ENCODE measurements at places on chromosomes 7 and 10.

DNA sequence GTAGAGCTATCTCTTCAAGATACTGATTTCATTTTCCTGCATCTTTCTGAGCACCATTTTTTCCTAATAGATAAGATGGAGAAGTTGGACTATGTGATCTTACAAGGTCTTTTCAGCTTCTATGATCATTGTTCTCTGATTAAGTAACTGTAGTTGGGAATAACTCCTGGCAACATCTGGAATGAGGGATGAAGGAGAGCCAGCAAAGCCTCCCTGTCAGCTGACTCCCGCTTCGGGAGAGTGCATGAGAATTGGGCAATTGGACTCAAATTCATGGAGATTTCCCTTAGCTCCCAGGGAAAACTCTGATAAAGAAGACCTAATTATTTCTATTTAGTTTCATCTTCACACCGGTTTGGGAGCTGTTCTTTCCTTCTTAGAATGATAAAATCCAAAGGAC is 146.1 kb downstream of the CCDC71L start:
- no peak for DNase-seq

DNA sequence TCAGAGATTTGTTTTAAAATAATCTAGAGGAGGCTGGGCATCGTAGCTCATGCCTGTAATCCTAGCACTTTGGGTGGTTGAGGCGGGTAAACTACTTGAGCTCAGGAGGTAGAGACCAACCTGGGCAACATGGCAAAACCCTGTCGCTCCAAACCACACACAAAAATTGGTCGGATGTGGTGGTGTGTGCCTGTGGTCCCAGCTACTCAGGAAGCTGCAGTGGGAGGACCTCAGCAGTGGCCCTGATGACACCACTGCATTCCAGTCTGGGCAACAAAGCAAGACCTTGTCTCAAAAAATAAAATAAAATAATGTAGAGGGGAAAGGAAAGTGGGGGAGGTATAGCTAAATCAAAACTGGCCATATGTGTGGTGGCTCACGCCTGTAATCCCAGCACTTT is 13.9 kb upstream of the PPP3CB start:
- DNase-seq = no peak

DNA sequence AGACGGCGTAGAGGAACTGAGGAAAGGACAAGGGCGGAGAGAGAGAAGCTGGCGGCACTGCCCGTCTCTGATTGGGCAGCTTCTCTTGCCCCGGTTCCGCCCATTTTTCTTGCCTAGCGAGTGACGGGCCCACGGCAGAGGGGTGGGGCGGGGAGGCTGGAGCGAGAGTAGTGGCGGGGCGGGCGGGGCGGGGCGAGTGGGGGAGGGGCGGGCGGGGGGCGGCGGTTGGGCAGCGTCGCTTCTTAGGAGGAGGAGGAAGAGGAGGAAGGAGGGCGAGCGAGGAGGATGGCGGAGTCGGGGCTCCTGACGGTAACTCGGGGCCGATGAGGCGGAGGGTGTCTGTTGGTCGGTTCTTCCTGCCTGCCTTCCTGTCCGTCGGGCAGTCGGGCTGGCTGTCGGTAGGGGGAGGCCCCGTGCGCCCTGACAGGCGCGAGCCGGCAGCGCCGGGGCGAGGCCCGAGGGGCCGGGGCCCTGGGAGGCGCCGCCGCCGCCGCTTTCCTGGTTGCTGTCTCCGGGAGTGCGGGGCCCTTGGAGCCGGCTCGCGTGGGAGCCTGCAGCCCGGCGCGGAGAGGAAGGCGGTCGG is at the start of gene SHOC2:
TSS of gene SHOC2 (plus strand) at position 256 of the 583 bp plus-strand sequence. CDS start 44,755 bp downstream, outside the sequence.
- peak; percentile 97 for DNase-seq

DNA sequence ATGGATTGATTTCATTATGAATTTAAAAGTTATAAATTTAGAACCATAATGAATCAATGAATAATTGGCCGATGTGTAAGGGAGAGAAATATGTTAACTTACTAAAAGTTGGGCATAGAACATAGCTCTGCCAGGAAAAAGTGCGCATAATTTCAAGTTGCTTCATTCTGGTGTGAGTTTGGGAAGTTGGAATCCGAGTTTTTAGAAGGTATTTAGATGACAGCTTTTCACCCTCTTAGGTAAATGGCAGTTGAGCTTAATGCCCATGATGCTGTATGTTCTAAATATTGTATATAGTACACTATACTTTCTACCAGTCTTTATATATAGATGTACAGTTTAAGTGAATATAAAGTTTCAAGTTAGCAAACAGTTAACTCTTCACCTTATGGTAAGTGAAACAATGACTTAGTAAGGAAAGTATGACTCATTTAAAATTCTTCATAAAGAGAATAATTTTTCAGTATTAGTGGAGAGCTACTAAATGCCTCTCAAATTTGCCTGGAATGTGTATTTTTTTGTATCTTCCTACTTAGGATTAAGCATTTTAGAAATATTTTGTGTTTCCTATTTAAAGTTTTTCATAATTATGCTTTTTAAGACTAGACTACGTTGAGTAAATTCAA is 1.6 kb downstream of the C1GALT1 start:
- no peak for DNase-seq

DNA sequence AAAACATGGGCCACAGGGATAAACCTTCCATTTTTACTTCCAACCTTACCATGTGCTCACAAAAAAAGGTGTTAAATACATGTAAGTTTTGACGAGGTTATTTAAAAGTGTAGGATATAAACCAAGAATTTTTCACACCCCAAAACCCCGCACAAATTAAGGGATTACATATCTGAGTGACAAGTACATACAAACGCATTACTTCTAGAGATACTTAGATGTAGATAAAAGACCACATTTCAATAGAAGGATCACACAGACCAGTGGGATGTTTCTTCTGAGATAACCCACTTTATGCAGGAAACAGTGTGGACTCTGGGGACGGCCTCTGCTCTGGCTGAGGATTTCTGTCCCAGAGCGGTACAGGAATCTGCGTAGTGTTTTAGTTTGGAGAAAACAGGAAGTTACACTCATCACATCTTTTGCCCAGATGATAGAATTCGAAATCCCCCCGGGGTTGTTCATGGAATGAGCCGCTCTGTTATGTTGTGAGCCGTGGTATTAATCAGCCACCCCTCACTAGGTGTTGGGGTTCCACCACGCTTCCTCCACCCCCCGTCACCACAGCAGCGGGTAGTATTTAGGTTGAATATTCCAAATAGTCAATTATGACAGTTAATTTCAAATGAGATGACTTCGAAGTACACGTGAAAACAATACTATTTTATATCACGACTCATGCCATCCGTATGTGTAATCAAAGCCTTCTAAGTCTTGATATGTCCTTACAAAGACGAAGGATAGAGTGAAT is 1.3 kb upstream of the CUL1 start:
- DNase-seq = peak; percentile 18

DNA sequence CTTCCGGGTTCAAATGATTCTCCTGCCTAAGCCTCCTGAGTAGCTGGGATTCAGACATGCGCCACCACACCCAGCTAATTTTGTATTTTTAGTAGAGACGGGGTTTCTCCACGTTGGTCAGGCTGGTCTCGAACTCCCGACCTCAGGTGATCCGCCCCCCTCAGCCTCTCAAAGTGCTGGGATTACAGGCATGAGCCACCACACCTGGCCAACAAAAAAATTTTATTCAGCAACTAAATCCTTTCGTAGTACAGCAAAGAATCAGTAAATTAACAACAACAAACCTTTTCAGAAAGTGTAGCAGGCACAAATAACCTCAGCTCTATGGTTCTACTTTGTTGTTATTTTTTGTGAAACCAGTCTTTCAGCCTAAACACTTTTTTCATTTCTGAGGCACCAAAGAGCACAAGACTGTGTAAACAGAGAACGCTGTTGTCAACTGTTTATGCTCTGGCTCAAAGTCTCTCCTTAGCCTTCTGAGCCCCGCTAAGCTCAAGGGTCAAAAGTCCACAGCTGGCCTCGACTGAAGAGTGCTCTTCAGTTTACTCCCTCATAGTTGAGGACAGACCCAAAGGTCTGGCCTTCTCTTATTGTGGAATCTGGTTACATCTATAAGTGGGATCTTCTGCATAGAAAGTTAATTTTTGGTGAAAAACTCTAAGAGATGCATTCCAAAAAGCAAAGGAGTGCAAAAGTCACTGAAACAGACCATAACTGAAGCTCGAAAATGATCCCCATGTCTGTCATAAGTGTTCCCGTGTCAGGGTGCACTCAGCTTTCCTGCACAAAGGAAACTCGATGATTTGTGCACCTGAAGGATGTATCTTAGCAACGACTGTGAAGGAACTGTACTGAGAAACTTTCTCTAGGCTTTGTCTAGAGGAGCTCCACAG is 24.6 kb upstream of the DDX50 start:
- DNase-seq = no peak

GRCh38 chr7:35797311-35797710 is 3.5 kb upstream of the SEPTIN7 start:
- no peak for DNase-seq

DNA sequence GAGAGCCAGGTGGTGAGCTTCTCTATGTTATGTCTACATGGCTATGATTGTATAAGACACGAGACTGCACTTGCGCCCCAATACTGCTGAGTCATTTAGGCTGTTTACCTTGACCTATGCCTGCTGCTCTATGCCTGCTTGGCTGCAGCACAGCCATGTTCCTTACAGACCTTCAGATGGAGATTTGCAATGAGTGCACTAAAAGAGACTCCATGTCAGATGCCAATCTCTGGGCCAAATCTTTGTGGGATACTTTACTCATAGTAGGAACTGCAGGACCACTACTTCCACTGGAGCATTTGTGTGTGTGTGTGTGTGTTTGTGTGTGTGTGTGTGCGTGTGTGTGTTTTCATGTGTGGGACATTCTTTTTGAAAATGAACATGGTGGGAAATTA is 50.0 kb upstream of the KMT2E start:
- no peak for DNase-seq

- no peak for DNase-seq
Measured at GRCh38 chr10:106857728-106858127, 306.8 kb downstream of the SORCS1 start.

GRCh38 chr7:129514683-129515082 is 12.4 kb downstream of the SMKR1 start:
- no peak for DNase-seq

- DNase-seq = no peak
Measured at GRCh38 chr10:73263693-73264347, 11.4 kb upstream of the MRPS16 start.

- DNase-seq = no peak
Measured at GRCh38 chr7:67912437-67912836, 915.8 kb downstream of the TYW1 start.

DNA sequence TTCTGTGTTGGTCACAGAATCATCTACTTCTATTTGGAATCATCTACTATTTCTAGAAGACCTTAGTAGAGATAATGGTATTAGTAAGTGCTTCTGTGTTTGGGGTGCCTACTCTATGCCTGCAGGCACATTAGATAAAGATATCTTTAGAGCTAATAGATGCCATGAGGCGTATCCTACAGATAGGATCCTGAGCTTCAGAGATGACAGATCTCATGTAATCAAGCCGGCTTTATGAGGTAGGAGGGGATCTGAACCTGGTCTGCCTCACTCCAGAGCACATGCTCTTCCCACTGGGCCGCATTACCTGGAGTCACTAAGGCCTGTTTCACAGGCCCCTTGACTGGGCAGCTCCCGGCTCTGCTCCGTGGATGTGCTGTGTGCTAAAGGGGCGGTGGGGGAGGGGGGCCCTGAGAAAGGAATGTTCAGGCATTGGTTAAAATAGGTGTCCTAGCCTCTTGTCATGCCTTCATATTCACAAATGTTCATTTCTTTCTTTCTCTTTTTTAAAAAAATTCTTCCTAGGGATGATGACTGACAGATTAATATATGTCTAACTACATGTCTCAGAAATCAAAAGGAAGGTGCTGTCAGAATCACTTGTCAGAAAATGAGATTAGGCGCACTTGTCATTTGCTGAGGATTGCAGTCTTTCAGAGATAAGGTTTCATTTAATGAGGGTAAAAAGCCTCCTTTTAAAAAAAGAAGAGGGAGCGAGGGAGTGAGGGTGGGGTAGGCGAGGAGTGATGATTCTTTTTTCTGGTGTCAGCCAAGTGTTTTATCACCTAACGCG is 458.0 kb upstream of the GALNT17 start:
- DNase-seq = no peak

- no peak for DNase-seq
Measured at GRCh38 chr10:98516352-98516751, 69.6 kb upstream of the HPS1 start.

GRCh38 chr7:39304668-39305405 is 261.4 kb upstream of the YAE1 start:
- DNase-seq = no peak

GRCh38 chr10:132508581-132509443 is 28.8 kb upstream of the INPP5A start:
- no peak for DNase-seq

DNA sequence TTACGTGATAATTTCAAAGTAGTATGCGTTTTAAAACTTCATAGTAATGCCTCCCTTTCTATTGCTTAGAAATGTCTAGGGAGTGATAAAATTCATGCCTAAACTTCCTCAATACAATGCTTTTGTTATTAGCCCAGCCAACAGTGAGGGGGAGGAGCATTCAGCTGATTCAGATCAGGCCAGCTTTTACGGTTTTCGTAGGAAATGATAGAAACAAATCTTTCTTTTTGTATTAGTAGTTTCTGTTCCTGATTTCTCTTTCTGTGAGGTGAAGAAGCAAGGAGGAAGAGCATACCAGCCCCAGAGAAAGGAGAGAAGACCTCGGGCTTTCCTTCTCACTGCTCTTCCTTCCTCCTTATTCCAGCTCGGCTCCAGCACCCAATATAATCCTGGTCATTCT is 35.2 kb upstream of the ITPRID1 start:
- no peak for DNase-seq

DNA sequence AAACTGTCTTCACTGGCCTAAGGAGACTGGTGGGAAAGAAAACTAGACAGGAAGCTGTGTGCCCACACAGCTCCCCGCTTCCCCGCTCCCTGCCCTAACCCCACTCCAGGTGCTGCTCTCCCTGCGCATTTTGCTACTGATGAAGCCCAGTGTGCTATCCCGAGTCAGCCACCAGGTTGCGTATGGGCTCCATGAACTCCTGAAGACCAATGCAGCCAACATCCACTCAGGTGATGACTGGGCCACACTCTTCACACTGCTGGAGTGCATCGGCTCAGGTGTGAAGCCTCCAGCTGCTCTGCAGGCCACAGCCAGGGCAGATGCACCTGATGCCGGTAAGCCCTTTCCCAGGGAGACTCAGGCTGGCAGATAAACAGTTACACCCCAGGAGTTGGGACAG is 20.3 kb upstream of the NFKB2 start:
- no peak for DNase-seq

DNA sequence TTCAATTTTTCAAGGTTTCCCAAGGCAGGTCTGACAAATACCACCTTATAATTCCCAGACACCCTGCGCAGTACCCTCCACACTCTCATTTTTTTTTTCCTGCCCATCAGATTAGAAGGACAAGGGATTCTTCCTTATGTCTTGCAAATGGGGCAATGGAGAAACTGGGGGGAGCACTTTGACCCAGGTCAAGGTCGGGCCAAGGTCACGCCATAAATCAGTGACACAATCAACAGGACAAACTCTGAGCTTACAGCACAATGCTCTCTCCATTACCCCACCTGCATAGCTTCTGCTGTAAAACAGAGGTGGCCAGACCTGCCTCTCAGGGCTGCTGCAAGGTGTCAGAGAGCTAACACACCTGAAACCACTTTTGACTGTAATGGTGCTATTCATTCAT is 254.4 kb upstream of the ZMIZ1 start:
- DNase-seq = no peak

All from stimulated activated CD4-positive, alpha-beta T cell treated with anti-CD3 and anti-CD28 coated beads, Interleukin-15, amount 100 ng/mL, for 1 hour (primary cell).